ENCODE measurements at places on chromosomes 12 and 14. TPM values are rescaled to one million over a fixed set of nuclear protein-coding genes. Genes with fewer than 3 reads are reported as not detected.

DNA sequence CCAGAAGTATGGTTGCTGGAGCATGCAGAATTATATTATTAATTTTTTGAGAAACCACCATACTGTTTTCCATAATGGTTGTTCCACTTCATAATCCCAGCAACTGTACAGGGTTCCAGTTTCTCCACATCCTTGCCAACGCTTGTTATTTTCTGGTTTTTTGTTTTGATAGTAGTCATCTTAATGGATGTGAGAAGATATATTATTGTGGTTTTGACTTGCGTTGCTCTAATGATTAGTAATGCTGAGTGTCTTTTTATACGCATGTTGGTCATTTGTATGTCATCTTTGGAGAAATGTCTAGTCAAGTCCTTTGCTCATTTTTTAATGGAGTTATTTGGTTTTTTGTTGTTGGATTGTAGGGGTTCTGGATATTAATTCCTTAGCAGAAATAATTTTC, 58.1 kb downstream of the DAAM1 start:
- DNase-seq, result no peak
- H3K36me3 ChIP-seq, result peaks cover 2% of the 10 kb centered on the region
- H3K27ac ChIP-seq, result no peak overlapping the region
- H3K4me1 ChIP-seq, result peaks cover 12% of the 10 kb centered on the region

- DNase-seq, result no peak
- H3K4me3 ChIP-seq, result no peak overlapping the region
- no peaks in the 10 kb centered on the region for H3K4me1 ChIP-seq
- H3K27me3 ChIP-seq, result no peaks in the 10 kb centered on the region
Observed at GRCh38 chr14:102726191-102726949, 50.9 kb upstream of the TRAF3 start.

DNA sequence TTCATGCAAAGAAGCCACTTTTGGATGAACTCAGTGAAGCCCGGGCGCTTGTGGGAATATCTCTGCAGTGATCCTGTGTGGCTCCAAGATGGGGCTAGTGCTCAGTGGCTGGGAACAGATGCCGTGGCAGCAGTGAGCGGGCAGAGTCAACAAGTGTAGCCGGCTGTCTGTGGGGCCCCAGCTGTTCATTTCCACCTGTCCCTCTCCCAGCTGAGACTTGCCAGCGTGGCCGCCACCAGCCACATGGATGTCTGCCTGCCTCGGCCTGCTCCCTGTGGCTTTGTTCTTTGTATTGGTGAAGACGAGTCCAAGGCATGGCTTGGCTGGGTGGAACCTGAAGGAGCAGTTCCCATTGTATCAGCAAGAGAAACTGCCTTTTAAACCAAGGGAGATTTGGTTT, 77.3 kb downstream of the NOS1 start:
- H3K27me3 ChIP-seq, result no peaks in the 10 kb centered on the region
- no peak for DNase-seq
- H3K27ac ChIP-seq, result no peak overlapping the region
- H3K36me3 ChIP-seq, result no peaks in the 10 kb centered on the region
- no peaks in the 10 kb centered on the region for H3K4me1 ChIP-seq

- H3K27me3 ChIP-seq, result peaks cover 20% of the 10 kb centered on the region
- H3K4me3 ChIP-seq, result no peak overlapping the region
- no peak overlapping the region for H3K27ac ChIP-seq
- H3K4me1 ChIP-seq, result no peaks in the 10 kb centered on the region
- no peaks in the 10 kb centered on the region for H3K36me3 ChIP-seq
- DNase-seq, result no peak
Observed at GRCh38 chr14:50906326-50907065, 34.6 kb downstream of the ABHD12B start.

DNA sequence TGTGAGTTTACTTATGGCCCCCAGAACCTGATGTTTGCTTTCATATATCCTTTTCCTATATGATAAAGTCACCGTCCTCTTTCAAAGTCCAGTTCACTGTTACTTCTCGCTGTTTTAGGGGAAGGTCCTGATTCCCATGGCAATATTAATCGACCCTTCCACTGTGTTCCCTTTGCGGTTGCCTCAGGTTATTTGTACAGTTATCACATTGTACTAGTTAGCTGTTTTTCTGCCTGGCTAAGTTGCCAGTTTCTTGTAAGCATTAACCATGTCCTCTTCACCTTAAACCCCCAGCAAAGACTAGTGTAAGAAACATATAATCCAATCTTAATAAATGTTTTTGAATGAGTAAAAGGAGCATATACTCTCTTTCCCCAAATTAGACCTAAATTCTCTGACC, 115.0 kb upstream of the PPFIA2 start:
- H3K4me1 ChIP-seq, result no peaks in the 10 kb centered on the region
- no peak overlapping the region for H3K4me3 ChIP-seq
- no peak overlapping the region for H3K27ac ChIP-seq
- no peaks in the 10 kb centered on the region for H3K36me3 ChIP-seq
- DNase-seq, result no peak
- H3K27me3 ChIP-seq, result no peaks in the 10 kb centered on the region

DNA sequence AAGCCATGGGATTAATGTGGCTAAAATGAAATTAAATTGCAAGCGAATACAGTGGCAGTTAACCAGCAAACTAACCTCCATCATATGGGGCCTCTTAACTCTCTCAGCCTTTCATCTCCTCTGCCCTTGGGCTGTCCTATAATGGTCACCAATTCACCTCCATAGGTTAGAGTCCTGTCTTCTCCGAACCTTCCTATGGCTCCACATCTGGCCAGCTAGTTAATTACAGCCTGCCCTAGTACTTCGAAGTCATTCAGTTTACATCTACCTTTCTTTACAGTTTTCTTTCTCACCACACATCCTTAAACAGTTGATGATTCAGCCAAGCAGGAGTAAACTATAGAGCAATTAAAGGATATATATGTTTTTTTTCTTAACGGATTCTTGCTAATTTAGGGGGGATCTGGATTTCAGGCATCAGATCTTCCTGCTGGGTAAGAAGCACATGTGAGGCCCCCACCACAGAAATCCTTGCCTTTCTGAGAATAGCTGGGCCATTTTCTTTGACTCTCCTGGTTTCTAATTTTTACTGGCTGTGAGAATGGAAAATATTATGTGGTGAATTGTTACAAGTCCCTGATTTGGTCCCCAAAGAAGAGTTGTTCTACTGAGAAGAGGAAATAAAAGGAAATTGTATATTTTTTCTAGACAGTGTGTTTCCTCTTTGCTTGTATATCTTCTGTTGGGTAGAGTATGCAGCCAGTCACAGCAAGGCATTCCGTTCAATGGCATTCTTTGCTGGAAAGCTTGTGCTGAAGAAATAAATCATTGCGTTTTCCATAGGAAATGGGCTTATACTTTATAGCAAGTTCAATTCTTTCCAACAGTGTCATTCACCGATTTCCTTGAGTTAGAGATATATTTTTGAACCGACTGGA, 16.7 kb downstream of the HMGA2 start:
- peaks cover 6% of the 10 kb centered on the region for H3K27me3 ChIP-seq
- H3K27ac ChIP-seq, result no peak overlapping the region
- no peak overlapping the region for H3K4me3 ChIP-seq
- no peaks in the 10 kb centered on the region for H3K4me1 ChIP-seq
- H3K36me3 ChIP-seq, result no peaks in the 10 kb centered on the region

DNA sequence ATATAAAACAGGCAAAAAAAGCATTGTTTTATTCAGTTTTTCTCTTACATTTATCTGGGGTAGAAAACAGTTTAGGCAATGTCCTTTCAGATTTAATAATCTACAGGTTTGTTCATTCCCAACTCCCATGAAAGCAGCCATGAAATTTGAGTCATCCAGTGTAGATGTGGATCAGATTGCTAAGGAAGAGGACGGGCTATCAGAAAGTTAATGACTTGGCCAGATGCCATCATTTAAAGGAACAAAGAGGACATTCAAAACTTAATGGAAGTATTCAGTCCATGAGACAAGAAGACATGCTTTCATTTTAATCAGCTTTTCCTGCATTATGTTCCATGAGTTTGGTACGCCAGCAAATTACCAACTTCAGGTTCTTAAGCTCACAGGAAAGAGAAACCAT, 31.1 kb upstream of the POC1B start:
- H3K4me3 ChIP-seq, result no peak overlapping the region
- no peak overlapping the region for H3K27ac ChIP-seq
- no peaks in the 10 kb centered on the region for H3K27me3 ChIP-seq

DNA sequence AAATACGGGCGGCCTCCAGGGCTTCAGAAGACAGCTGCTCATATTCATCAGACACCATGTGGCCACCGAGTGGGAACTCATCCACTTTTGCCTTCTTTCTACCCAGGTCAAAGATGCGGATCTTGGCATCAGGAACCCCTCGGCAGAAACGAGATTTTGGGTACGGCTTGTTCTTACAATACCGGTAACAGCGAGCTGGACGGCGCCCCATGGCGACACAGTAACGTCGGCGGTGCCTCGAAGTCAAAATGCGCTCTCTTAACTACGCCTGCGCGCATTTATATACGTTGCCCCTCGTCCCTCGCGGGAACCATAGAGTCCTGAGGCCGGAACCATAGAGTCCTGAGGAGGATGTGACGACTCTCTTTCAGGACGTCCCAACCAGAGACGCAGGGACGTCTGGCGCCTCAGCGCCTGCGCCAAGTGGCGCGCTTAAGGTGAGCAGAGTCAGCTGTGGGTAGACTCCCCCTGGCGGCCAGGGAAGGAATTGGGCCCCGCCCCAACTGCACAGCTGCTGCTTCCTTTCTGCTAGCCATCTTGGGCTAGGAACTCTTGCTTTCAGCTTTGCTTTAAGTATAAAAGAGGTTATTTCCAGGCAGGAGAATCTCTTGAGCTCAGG, at the start of gene RPL10L:
Gene RPL10L, minus strand, starts transcription at position 256 of the 619 bp plus-strand sequence. Its CDS starts 45 bp downstream, at position 211.
- H3K27me3 ChIP-seq, result no peaks in the 10 kb centered on the region
- no peaks in the 10 kb centered on the region for H3K4me1 ChIP-seq
- DNase-seq, result no peak
- no peak within 1 kb of the TSS for H3K4me3 ChIP-seq
- H3K27ac ChIP-seq, result no peak within 1 kb of the TSS
- H3K36me3 ChIP-seq, result no peaks in the 10 kb centered on the region

DNA sequence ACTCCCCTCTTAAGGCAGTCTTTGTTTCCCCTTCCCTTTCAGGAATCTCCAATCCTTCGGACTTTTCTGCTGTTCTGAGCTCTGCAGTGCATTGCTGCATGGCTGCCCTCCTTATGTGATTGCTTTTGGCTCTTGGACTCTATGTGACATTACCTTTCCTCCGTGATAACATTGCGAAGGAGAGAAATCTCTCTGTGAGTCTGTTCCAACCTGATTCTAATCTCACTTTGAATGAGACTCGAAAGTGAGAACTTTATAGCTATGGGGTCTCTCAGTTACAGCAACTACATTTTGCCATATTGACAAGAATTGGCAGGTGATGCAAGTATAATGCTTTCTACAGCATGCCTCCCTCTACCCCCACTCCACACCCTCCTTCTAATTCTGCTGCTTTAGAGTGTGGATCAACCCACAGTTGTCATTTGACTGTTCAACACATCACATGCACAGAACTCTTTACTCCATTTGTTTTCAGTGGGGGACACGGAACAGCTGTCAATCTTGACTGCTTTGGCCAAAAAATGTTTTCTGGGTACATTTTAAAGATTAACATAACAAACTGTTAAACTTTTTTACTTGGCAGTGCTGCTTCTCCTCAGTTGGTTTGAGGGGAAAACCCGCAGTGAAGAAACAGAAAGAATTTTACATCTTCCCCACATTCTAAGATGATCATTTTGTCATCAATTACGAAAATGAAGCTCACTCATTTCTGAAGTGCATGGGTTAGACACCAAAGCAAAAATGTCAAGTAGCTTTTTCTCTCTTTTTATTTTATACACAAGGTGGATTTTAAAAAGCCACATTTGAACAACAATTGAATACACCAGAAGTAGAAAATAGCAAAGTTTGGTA, 125.5 kb upstream of the RMST start:
- no peak overlapping the region for H3K27ac ChIP-seq
- H3K4me3 ChIP-seq, result no peak overlapping the region
- H3K36me3 ChIP-seq, result no peaks in the 10 kb centered on the region
- H3K4me1 ChIP-seq, result peaks cover 7% of the 10 kb centered on the region
- peaks cover 12% of the 10 kb centered on the region for H3K27me3 ChIP-seq

DNA sequence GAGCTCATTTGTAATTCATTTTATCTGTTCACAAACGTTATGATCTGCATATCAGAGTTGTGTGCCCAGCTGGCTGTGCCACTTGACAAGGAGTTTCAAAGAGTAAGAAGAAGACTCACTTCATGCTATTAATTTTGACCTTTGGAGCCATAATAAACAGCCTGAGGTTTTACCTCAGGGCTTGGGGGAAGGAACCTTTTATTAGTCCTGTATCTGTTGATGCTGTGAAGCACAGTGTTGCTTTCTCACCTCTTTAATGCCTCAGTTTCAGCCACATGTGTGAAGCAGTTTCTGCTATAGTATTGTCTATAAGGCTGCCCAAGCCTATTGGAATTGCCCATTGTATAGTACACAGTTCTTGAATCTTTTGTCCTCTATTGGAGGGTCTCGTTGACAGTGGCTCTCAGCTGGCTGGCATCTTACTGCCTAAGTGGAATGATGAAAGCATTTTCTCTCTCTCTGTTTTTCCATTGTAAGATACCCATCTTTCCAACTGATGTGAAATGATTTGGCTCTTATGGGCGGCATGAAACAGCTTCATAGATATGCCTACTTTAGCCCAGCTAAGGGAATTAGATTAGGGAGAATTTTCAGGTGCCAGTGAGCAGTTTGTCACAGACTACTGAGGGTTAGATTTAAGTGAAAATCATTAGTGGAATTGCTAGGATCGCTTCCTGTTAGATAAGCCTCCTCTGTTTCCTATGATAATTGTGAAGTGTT, 34.7 kb downstream of the GPATCH2L start:
- no peak for DNase-seq
- peaks cover 56% of the 10 kb centered on the region for H3K36me3 ChIP-seq
- H3K4me1 ChIP-seq, result peaks cover 2% of the 10 kb centered on the region

DNA sequence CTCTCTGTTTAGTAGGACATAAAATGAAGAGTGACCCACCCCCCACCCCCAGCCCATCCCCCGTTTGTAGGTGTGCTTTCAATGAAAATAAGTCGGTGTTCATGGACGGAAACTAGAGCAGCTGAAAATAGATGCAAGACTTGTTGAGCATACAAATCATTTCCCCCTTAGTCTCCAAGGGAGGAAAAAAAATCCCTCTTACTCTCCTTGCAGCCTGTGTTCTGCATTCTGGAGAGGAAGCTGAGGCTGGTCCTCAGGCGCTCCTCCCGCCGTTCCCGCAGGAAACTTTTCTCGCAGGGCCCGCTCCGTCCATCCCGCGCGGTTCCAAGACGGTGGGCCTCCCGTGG, 259.0 kb upstream of the E2F7 start:
- H3K27ac ChIP-seq, result no peak overlapping the region
- DNase-seq, result no peak
- peaks cover 6% of the 10 kb centered on the region for H3K4me1 ChIP-seq
- peaks cover 42% of the 10 kb centered on the region for H3K27me3 ChIP-seq

DNA sequence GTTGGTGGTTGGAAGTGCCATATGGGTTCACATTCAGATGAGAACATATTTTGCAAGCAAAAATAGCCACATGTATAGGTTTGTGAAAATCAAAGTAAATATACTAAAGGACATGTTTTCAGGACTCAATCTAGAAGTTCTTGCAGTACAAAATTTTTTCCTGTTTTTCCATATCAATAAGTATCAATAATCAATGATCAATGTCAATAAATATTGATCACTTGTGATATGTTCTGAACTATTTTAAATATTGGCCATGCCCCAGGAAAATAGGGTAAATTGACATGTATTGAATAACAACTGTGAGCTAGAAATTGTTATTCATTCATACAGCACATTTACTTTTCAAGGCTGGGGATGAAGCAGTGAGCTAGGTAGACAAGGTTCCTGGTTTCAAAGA, 24.3 kb downstream of the ALG10 start:
- DNase-seq, result no peak
- H3K36me3 ChIP-seq, result no peaks in the 10 kb centered on the region
- H3K27me3 ChIP-seq, result no peaks in the 10 kb centered on the region
- H3K4me3 ChIP-seq, result no peak overlapping the region
- no peak overlapping the region for H3K27ac ChIP-seq
- H3K4me1 ChIP-seq, result no peaks in the 10 kb centered on the region

The RNASE11 gene
- total RNA-seq, result not detected

The FOXG1 gene
- total RNA-seq, result not detected

The HOXC13 gene
- not detected for total RNA-seq

The KRT2 gene
- not detected for total RNA-seq

The KRT77 gene
- total RNA-seq, result not detected

The ENDOU gene
- total RNA-seq, result not detected

The WIF1 gene
- not detected for total RNA-seq
